CD4-positive, alpha-beta T cell treated with Interleukin-12 subunit alpha and Interleukin-12 subunit beta, for 1 hour (primary cell): ENCODE measurements at places on chromosomes 4 and X.
A peak's percentile ranks its signal among the peaks of the same experiment; 100 is the strongest.

DNA sequence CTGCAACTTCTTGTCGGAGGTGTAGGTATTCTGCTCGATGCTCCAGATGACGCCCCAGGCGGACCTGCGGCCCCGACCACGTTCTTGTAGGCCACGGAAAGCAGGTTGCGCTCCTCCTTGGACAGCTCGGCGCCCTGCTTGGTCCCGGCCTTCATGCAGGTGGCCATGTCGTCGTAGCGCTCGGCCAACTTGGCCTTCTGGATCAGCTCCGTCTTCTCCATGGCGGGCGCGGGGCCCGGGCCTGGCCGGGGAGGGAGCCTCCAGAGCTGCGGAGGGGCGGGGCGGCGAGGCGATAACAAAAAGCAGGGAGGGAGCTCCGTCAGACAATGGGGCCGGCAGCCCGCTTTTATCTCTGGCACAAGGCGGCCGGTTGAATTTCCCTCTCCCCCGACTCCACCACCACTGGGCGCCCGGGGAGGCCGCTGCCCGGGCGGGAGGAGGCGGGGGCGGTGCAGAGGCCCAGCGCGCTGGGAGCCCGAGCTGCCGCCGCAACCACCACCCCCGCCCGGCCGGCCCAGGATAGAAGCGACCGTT is 28.3 kb upstream of the DRP2 start:
- DNase-seq, result no peak

GRCh38 chrX:119816300-119816699 is 24.9 kb upstream of the RPL39 start:
- DNase-seq, result no peak

DNA sequence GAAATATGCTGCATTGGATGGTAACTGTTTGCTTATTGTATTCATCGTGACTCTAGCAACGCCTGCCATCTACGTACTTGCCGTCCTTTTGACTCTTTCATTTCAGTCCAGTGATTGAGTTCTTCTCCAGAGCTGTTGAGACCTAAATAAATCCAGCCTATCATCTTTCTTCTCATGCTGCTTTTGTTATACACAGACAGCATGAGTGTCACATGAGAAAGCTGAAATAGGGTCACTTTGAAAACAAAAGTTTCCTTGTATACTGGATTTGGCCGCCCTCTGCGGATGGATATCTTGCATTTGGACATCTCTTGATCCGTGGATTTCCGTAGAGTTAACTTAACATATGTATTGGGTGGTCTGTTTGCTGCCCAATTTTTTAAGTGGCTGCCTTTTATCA is 67.2 kb downstream of the TMPRSS11F start:
- DNase-seq, result no peak

- DNase-seq, result peak; percentile 17
Observed at GRCh38 chrX:132463411-132463810, 25.4 kb downstream of the MBNL3 start.
